ENCODE measurements at places on chromosomes 6 and 20.

- DNase-seq = no peak
Measured at GRCh38 chr6:119566546-119567260, 217.1 kb upstream of the MAN1A1 start.

DNA sequence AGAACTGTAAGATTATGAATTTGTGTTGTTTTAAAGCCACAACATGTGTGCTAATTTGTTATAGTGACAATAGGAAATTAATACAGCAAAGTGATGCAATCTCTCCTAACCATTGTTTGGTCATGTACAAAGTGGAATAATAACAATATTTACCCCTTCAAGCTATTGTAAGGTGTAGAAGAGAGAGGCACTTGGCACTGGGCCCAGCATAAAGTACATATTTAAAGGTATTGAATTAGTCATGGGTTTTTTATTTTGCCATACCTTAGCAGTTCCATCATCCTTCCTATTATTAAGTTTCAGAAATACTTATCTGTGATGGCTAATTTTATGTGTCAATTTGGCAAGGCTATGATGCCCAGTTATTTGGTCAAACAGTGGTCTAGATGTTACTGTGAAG, 322.4 kb upstream of the TSHZ2 start:
- no peak for DNase-seq

DNA sequence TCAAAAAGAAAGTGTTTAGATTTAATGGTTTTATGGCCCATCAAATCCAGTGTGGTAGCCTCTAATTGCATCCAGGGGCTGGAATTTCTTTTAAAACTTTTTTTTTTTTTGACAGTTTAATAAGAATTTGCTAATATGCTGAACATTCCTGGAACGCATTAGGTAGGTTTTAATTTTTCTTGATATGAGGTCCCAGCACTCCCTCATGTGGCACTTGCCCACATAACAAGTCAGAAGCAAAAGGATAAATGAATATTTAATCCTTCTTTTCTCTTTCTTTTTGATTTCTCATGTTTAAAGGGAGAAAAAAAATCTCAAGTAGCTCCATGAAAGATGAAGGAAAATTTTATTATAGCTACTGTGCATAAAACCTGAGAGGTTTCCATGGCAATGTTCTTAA, 13.5 kb downstream of the HAO1 start:
- no peak for DNase-seq

- no peak for DNase-seq
Measured at GRCh38 chr6:156828280-156828703, 51.1 kb downstream of the ARID1B start.

All from effector CD4-positive, alpha-beta T cell (primary cell).